ENCODE measurements at places on chromosomes 2 and 18.

GRCh38 chr2:56918790-56919189, 735.0 kb downstream of the CCDC85A start:
- no peak for DNase-seq

DNA sequence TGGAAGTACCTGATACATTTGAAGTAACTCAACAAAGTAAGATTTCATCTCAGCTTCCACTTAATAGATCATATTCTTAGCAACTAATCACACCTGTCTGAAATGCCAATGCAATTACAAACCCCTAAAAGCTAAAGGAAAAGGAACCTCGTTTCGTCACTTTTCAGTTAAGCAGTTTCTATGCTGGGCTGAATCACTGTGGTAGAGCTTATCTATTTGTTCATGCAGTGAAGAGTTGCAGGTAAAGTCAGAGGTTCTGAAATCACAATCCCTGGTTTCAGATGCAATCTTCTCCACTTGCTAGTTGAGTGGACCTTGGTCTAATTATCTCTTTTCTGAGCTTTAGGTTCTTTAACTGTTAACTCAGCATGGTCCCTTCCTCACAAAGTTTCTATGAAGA, 6.3 kb downstream of the HRH4 start:
- DNase-seq = no peak

DNA sequence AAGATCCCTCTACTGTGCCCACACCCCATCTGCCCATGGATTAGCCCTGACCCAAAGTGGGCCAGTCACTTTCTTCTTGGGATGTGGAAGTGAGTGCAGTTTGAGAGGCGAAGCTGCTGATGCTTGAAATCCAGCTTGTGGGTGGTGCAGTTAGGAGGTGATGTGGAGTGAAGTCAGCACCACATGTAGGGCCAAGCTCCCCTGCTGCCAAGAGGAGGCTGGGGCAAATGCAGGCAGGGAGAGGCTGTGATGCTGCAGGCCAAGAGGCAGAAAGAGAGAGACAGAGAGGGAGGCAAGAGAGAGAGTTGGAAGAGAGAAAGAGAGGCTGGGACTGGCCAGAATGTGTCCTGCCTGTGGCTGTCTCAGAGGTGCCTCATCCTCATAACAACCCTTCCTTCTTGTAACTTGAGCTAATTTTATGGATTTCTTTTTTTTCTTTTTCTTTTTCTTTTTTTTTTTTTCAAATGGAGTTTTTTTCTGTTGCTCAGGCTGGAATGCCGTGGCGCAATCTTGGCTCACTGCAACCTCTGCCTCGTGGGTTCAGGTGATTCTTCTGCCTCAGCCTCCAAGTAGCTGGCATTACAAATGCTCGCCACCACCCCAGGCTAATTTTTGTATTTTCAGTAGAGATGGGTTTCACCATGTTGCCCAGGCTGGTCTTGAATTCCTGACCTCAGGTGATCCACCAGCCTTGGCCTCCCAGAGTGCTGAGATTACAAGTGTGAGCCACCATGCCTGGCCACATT, 35.3 kb upstream of the CAB39 start:
- DNase-seq = no peak

DNA sequence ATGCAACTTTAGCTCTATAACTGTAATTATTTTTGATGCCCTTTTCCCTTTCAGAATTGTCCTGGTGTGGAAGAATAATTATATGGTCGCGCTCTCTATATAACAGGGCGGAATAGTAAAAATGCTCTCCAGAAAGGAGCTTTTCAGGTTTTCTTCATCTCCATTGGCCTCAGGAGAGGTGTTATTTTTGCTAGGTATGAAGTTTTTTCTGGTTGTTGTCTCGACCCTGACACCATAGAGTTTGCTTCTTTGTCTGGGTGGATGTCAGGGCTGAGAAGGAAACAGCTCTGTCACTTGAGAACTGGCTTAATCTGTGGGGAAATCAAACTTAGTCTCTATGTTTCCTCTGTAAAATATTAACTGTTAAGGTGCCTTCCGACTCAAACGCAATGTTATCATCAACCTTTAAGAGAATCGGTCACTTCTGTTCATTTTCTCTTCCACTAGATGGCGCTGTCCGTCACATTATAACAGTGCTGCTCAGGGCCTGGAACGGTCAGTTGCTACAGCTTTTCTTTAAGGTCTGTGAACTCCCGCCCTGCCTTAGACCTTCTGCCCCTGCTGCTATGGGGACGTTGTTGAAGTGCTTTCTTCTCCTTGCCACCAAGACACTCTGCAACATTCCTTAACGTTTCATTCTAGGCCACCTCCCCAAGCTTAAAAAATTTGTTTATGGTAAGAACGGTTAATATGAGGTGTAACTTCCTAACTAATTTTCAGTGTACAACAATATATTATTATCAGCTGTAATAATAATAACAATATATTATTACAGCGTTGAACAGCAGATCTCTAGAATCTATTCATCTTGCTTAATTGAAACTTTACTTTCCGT, 23.8 kb upstream of the SERPINB12 start:
- peak; percentile 55 for DNase-seq

DNA sequence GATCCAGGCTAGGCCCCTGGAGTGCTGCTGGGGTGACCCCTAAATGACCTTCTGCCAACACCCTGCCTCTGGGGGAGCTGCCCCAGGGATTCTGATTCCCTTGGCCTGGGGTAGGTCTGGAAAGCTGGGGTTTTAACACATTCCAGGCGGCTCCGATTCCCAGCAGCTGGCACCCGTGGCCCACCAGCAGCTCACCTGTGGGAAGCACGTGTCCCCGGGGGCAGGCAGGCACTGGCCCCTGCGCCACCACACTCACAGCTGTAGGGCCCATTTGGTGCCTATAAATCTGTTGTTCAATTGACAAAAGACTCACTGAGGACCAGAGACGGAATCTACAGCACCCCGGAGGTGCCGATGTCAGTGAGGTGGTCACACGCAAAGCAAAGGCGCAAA, 4.1 kb upstream of the KLHL30 start:
- DNase-seq = no peak

DNA sequence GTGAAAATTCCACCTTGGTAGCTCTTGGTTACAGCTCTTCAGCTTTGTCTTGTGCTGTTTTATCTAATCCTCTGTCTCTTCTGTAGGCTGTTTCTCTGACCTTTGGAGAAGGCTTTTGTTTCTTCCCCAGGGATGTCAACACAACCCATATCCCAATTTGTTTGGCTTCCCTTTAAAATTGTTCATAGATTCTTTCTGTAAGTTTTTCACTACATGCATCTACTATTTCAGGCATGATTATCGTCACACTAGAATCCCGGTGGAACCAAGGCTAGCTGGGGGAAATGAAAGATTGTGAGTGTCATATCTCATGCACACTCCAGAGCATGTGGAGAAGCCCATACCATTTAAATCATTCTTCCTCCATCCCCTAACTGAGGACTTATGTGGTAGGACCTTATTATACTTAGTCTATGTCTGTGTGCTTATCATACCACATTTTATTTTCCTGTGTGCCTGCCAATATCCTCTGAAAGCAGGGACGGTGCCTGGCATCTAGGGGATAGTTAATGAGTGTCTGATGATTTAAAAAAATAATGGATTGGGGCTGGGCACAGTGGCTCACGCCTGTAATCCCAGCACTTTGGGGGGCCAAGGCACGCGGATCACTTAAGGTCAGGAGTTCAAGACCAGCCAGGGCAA, 59.9 kb downstream of the CRIM1 start:
- no peak for DNase-seq

- DNase-seq = no peak
Measured at GRCh38 chr18:74831571-74832250, 234.0 kb downstream of the ZNF407 start.

GRCh38 chr18:25248755-25249154, 103.2 kb downstream of the ZNF521 start:
- DNase-seq = no peak

- peak; percentile 30 for DNase-seq
Measured at GRCh38 chr18:77133051-77133834, 660 bp upstream of the MBP start.

DNA sequence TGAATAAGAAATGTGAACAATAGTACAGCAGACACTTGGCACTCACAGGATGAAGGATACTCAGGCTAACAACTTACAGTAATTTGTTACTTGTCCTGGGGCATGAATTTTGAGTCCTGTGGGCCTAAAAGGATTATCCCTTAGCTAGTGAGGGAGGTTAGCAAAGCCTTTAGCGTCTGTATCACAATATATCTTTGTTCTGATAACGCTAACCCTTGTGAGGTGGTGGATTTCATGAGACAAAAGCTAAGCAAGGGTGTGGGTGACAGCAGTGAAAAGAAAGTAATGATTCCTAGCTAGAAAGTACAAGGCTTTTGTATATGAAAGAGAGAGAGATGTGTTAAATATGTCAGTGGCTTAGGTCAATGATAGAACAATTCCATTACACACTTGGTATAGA, 46.8 kb upstream of the TTC21B start:
- DNase-seq = no peak

GRCh38 chr2:73836141-73836943, 7.6 kb downstream of the STAMBP start:
- DNase-seq = no peak

- DNase-seq = no peak
Measured at GRCh38 chr2:74174909-74175308, 3.8 kb downstream of the MOB1A start.

DNA sequence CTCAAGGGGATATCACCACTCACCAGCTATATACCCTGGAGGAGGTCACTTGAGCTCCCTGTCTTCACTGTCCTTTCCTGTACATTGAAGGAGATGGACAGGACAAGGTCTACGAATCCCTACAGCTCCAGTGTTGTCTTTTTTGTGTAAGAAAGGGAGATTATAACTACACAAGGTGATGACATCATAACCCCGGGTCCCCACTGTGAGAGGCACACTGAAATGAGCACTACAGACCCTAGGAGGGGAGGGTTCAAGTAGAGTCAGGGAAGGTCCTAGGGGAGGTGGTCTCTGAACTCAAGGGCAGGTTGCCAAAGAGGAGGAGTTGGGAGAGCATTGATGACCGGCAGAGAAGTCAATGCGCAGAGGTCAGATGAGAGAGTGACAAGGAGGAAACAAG, 108.3 kb upstream of the SLC14A2 start:
- no peak for DNase-seq

- DNase-seq = no peak
Measured at GRCh38 chr2:227222292-227222691, 57.9 kb downstream of the COL4A3 start.

DNA sequence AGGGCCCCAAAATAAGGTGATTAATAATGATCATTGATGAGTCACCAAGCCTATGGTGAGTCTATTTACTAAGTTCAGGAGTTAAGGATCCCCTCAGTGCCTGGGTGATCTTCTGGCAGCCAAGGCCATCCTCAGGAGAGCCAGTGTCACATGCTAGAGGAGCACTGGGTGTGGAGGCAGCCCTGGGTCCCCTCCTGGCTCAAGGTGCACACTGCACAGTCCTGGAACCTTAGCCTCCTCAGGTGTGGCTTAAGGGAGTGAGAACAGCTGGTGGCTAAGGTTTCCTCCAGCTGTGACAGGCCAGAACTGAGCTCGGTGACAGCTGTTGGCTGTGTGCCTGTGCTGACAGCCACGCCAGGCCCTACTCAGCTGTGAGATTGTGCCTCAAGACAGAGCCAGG, 52.1 kb upstream of the ACAA2 start:
- no peak for DNase-seq

DNA sequence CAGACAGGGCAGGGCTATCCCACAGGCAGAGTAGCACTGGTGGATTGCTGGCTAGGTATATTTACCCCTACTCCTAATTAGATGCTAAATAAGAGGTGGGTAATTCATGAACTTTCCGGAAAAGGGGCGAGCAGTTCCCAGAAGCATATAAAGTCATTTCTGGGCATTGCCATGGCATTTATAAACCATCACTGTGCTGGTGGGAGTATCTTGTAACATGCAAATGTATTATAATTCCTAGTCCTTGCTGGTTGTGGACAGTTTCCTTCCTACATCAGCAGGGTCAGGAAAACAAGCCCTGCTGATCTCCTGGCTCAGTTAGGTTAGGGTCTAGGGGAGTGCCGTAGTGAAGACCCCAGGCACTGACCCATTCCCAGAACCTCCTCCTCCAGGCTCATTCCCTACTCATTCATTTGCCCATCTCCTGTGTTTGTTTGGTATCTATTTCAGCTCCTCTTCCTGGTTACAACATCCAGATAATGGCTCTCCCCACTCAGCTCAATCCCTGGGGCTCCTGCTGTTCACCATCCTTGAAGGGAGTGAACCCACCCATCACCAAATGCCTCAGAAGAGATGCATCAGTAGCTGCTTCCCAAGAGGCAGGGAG, 282.7 kb downstream of the SRBD1 start:
- DNase-seq = no peak

GRCh38 chr2:113980946-113981345, 91.1 kb downstream of the ACTR3 start:
- no peak for DNase-seq

GRCh38 chr18:50240080-50240563, 26.2 kb downstream of the CFAP53 start:
- DNase-seq = peak; percentile 28

GRCh38 chr2:6031200-6031867, 339.1 kb downstream of the SOX11 start:
- no peak for DNase-seq

GRCh38 chr2:239377591-239377990, 23.2 kb downstream of the HDAC4 start:
- DNase-seq = no peak

DNA sequence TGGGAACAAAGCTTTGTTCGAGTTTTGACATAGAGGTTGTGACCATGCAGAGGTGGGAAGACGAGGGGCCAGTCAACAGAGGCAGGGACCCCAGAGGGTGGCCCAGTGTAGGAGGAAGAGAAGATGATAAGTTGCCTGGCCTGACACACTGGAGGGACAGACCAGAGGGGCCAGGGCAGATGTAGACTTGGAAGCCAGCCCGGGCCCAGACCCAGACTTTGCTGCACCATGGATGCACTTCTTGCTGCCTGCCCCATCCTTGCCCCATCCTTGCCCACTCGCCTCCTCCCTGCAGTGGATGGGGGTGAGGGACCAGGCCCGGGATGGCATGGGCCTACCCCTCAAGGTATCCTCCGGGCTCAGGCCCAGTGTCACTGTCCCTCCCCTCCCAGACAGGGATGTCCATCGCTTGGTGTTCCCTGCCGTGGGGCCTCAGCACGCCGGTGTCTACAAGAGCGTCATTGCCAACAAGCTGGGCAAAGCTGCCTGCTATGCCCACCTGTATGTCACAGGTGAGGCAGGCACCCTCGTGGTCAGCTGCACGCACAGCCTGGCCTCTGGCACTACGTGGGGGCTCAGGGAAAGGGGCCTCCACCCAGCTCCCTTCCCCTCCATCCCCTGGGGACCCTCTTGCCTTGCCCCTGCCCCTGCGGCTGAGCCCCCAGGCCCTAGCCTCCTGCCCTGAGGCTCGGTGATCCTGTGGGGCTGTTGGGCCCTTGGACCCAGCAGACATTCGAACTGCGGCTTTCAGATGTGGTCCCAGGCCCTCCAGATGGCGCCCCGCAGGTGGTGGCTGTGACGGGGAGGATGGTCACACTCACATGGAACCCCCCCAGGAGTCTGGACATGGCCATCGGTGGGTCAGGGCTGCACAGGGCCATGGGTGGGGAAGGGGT, 27.0 kb upstream of the GMPPA start:
- DNase-seq = no peak
